ENCODE measurements at places on chromosomes 11 and 22.

DNA sequence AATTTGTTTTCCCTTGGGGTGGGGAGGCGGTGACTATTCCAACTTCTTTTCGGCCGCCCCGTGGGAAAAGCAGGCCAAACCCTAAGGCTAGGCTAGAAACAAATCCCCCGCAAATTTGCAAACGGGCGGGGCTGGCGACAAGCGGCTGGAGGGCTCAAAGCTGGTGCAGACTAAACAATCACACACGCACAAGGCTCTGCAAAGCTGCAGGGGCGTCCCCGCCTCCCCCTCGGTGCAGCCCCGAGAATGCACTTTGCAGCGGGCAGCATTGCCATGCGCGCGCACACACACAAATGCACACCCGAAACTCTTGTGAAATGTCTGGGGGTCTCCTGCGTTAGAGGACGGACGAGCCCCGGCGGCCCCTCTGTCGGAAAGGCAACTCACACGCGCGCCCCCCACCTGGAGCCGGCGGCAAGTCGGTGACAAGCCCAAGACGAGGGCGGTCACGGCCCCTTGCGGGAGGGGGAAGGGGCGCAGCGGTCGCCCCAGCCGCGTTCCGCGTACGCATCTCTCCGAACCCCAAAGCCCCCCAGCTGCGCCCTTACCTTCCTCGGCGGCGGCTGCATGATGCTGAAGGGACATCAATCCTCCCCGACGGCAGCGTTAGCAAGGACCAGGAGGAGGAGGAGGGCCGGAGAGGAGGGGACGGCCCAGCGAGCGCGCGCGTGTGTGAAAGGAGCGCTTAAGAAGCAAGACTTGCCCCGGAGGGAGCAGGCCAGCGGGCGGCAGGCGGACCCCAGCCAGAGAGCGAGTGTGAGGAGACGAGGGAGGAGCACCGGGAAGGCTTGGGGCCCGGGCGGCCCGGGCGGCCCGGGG lies 600 bp downstream of the FCHSD2 start:
- DNase-seq: peak; percentile 64

DNA sequence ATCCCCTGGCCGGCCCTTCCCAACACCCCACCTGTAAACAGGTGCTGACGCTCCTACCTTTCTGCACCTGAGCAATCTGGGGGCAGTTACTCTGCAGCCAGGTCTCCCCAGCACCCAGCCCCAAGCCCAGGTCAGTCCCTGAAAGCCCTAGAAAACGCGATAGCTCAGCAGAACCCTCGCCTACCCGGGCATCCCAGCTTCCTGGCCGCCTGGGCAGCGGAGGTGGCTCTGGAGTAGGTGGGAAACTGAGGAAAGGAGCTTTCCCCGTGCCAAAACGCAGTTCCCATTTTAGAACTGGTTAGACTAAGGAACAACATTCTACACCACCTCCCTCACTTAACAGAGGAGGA lies 445 bp downstream of the SYTL2 start:
- no peak for DNase-seq

- no peak for DNase-seq
Measured at GRCh38 chr22:29806196-29806595, 31.9 kb downstream of the ASCC2 start.

DNA sequence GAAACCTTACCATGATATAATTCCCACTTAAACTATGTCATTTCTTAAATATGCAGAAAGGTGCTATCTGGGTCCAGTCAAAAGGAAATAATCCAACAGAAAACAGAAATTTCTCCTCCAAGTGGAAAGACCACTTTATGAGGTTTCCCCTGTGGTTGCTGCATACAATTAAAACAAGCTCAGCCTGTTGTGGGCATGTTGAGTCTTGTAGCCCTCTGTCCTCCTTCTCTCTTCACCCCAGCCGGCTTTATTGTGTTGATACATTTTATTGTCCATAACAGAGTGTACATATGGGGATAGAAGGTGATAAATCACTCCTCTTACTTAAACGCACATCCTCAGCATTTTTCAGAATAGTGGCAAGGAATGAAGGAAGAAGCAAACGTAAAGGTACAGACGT lies 126.0 kb upstream of the MTNR1B start:
- DNase-seq: no peak

DNA sequence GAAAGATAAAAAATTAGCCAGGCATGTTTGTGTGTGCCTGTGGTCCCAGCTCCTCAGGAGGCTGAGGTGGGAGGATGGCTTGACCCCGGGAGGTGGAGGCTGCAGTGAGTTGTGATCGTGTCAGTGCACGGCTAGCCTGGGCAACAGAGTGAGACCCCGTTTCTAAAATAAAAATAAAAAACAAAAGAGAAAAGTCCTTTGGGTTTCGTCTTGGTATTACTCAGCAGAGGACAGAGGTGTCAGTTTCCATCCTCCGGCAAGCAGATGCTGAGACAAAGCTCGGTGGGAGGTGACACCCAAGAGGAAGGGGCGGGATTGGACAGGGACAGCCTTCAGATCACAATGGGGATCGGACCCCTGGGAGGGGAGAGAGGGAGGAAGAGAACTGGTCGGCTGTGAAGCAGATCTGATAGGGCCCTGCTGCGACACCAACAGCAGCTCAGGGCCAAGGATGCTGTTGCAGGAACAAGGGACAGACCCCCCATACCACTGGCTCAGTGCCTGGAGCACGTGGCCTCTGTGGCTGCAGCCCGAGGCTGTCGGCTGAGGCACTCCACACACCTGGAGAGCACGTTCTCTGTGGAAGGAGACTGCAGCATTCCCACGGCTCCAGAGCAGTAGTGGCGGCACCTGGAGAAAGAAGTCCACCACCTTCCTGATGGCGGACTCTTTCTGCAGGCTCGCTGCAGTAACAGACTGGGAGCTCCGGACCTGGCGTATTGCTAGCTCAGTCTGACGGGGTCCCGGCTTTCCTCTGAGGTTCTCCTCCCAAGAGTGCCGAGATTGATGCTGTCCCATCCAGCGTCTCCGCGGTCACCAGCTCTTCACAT lies 5.2 kb upstream of the BID start:
- no peak for DNase-seq

- no peak for DNase-seq
Measured at GRCh38 chr22:42419243-42419881, 12.8 kb downstream of the NFAM1 start.

DNA sequence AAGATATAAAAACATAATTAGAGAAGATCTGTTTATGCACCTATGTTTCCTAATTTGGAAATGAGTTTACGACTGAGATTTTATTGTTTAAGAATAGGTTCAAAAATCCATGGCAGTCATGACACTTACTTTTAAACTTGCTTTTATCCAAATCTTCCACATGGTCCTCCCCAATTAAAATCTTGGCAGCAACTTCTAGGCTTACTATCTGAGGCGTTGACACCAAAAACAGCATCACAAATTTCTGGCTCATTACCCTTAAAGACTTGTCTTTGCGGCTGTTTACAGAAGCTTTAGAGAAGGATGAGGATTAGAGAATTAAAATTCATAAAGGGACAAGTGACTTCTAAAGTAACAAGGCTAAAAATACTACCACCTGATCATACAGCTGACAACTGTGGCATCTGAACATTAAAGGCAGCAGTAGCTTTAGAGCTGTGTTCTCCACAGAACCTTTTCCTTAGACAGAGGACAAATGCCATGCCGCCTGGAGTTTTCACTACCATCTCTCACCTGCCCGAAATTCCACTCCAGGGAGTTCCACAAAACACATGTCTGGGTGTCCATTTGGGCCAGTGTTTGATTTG lies 6.4 kb downstream of the E2F8 start:
- DNase-seq: no peak

GRCh38 chr11:112834277-112834755 lies 126.9 kb upstream of the NCAM1 start:
- peak; percentile 92 for DNase-seq

DNA sequence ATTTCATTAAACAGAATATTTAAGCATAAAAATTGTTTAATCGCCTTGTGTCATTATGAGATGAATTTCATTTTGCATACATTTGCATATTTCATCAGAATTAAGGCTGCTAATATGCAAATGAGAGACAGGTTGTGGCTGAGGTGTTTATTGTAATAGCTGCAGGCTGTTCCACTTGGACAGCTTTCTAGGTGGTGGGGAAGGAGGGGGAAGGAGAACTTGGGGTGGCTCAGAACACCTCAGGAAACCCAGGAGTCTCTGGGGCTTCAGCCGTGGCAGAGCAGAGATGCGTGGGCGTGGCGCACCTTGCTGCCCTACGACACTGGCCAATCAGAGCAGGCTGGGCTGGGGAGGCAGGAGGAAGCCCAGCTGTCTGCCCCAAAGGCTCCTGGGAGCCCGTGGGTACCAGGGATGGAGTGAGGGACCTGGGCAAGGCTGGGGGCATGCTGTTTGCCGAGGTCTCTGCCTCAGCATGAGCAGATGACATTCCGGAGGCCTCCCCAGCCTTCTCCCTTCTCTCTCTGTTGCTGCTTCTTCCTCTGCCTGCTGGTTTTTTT lies 542.9 kb downstream of the MN1 start:
- no peak for DNase-seq

- no peak for DNase-seq
Measured at GRCh38 chr11:70012134-70012733, 65.9 kb upstream of the ANO1 start.

DNA sequence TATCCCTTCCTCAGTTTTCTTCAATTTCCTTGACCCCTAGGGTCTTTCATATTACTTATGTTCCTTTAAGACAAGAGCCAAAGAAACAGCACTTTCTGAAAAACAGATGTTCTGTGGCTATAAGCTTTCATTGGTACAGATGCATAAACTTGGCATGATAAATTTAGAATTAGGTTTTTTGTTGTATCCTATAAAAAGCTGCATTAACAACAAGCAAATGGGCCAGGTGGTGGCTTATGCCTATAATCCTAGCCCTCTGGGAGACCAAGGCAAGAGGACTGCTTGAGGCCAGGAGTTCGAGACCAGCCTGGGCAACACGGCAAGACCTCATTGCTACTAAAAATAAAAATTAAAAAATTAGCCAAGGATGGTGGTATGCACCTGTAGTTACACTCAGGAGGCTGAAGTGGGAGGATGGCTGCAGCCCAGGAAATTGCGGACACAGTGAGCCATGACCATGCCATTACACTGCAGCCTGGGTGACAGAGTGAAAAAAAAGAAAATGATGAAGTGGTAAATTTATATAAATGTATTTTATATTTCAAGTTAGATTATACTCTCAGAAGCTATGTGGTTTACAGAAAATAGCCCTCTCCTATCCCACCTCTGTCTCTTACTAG lies 18.3 kb downstream of the KMT5B start:
- DNase-seq: no peak

GRCh38 chr11:46643531-46643930 lies 26.2 kb downstream of the ATG13 start:
- no peak for DNase-seq

GRCh38 chr11:75574698-75575602 lies 12.9 kb downstream of the SERPINH1 start:
- DNase-seq: no peak

- peak; percentile 80 for DNase-seq
Measured at GRCh38 chr11:121723246-121723741, 270.5 kb upstream of the SORL1-AS1 start.

GRCh38 chr11:44913502-44913901 lies 37.2 kb downstream of the TP53I11 start:
- no peak for DNase-seq

- peak; percentile 41 for DNase-seq
Measured at GRCh38 chr11:57131080-57131790, 50.5 kb upstream of the LRRC55 start.

DNA sequence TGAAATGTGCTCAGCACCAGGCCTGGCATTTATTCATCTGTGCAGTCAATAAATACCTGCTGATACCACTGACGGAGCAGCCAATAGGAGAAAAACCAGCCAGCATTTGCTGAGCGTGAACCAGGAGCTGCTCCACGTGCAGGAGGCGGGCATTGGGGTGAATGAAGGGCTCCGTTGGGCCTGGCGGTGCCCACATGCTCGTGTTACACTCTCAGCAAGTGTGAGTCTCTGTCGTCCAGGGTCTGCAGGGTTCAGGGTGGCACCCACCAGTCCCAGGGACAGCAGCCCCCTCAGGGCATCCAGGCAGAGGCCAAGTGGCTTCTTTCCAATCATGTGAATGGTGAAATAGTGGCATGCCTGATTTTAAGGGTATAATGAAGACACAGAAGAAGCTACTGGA lies 4.2 kb upstream of the RPS19BP1 start:
- DNase-seq: no peak

DNA sequence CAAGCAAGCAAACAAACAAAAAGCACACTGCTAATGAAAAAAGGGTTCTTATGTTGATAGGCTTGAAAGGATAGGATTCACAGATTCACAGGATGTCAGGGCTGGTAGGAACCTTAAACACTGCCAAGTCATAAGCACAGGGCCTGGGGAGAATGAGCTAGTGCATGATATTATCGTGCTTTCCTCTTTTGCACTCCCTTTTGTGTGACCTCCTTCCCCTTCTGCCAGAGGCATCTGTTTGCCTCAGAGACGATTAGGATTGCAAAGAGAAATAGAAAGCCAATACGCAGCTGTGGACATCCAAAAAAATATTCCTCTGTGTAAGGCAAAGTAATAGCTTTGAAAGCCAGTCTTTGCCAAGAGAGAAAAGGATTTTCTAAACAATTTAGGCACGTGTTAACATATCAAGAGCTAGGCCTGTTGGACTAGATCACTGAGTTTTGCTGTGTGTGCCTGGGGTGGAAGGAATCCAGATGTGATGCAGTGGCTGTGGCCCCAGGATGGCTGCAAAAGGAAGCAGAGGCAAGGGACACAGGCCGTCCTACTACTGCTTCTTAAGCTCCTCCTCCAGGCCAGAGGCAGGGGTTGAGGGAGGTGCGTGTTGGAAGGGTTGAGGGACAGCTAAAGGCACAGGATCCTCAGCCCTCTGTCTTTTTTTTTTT lies 30.6 kb downstream of the MCHR1 start:
- no peak for DNase-seq

DNA sequence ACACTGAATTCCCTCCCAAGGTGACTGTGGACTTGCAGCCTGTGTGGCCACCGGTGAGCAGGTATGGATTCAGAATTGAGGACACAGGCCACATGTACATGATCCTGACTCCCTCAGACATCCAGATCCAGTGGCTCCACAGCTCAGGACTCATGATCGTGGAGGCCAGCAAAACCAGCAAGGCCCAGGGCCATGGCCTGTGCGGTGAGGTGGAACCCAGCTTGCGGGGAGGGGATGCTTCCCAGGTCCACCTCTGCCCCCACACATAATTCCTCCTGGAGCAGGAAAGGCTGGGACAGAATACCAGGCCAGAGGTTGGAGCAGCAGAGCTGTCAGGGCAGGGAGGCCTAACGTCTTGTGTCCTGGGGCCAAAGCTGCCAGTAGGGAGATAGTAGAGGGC lies 82.1 kb downstream of the OTOG start:
- DNase-seq: no peak

GRCh38 chr22:37077802-37078448 lies 26.4 kb downstream of the KCTD17 start:
- no peak for DNase-seq

DNA sequence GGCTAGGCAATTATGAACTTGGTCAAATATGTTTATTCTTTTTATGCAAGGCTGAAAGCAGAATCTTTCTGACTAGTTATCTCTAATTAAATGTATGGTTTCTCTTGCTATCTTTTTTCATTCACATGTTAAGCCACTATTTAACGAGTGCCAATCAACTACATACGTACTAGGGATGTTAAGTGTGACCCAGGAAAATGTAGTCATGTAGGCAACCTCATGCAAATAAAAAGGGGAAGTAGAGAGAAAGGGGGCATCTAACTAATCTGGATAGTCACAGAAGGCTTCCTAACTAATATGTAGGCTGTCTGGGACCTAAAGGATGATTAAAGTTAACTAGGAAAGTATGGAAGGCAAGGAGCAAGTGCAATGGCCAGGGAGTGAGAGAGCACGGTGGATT lies 23.5 kb downstream of the TBRG1 start:
- DNase-seq: no peak
